ENCODE measurements at places on chromosomes 6 and 20.

DNA sequence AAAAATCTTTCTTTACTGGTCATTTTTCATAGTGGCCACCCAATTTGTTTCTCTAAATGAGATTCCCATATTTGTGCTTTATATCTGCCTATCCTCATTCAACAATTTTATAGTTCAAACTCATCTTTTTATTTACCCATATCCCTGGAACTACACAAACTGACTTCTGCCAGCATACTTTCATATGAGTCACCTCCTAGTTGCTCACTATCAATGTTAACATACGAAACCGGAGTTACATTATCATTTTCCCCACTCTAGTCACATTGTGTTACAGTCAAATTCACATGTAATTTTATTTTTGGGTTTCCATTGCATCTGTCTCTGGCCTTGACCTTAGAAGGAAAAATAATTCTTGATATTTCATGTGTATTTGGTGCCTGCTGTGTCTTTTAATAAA lies 499.4 kb downstream of the MAFB start:
- H3K4me1 ChIP-seq, result peaks cover 3% of the 10 kb centered on the region
- no peak overlapping the region for H3K27ac ChIP-seq
- no peaks in the 10 kb centered on the region for H3K27me3 ChIP-seq

GRCh38 chr6:135686784-135687301 lies 164.7 kb upstream of the PDE7B start:
- no peak overlapping the region for H3K27ac ChIP-seq
- H3K36me3 ChIP-seq, result no peaks in the 10 kb centered on the region
- H3K4me1 ChIP-seq, result peaks cover 11% of the 10 kb centered on the region
- DNase-seq, result no peak
- H3K27me3 ChIP-seq, result no peaks in the 10 kb centered on the region

GRCh38 chr20:47189060-47189459 lies 167.4 kb downstream of the ZMYND8 start:
- DNase-seq, result no peak
- no peak overlapping the region for H3K27ac ChIP-seq
- H3K36me3 ChIP-seq, result no peaks in the 10 kb centered on the region
- no peaks in the 10 kb centered on the region for H3K27me3 ChIP-seq

DNA sequence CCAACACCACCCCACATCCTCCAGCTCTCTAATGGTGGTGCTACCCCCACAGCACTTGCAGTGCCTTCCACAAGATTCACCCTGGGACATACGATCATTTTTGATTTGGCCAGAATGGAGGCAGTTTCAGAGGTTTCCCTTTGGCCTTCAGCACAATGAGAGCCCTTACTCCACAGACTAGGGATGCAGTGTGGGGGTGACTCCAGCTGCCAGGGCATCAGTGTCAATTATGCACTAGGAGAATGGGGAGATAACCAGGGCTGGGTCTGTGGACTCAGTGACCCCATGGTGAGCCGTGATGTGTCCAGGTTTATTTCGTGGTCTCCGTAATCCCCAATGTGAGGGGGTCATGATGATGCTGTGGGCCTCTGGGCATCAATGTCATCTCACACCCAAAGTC lies 31.5 kb upstream of the MICB start:
- peaks cover 3% of the 10 kb centered on the region for H3K27me3 ChIP-seq
- H3K4me1 ChIP-seq, result peaks cover 14% of the 10 kb centered on the region
- DNase-seq, result no peak
- no peak overlapping the region for H3K27ac ChIP-seq
- H3K36me3 ChIP-seq, result no peaks in the 10 kb centered on the region
- H3K4me3 ChIP-seq, result no peak overlapping the region

DNA sequence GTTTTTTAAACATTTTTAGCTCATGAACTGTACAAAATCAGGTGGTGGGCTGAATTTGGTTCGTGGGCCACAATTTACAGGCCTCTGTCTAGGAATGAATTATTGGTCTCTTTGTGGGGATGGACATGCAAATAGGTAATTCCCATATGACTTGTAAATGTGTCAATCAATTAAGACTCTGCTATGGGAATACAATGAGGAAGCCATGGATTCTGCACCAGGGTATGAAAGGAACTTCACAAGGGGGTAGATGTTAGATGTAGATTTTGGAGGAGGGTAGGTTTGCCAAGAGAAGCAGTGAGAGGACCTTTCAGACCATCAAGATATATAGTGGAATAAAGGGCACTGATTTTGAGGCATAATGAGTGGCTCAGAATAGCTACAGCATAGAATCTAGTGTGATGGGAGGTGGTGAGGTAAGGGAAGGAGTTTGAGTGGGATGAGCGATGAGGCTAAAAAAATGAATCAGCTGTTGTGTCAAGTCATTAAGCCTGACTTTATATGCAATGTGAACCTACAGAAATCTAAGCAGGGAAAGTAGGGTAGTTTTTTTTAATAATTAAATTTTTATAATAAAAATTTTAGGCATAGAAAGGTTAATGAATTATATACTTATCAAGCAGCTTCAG lies 32.6 kb upstream of the RNF182 start:
- peaks cover 9% of the 10 kb centered on the region for H3K27me3 ChIP-seq
- no peak overlapping the region for H3K27ac ChIP-seq
- H3K36me3 ChIP-seq, result no peaks in the 10 kb centered on the region
- H3K4me3 ChIP-seq, result no peak overlapping the region

GRCh38 chr6:158754738-158755137 lies 64.4 kb downstream of the EZR start:
- no peak overlapping the region for H3K27ac ChIP-seq
- no peak for DNase-seq
- no peak overlapping the region for H3K4me3 ChIP-seq
- H3K27me3 ChIP-seq, result no peaks in the 10 kb centered on the region

GRCh38 chr20:40486297-40486696 lies 202.7 kb downstream of the MAFB start:
- H3K27ac ChIP-seq, result no peak overlapping the region
- H3K4me3 ChIP-seq, result no peak overlapping the region
- DNase-seq, result no peak
- no peaks in the 10 kb centered on the region for H3K27me3 ChIP-seq
- H3K36me3 ChIP-seq, result no peaks in the 10 kb centered on the region

DNA sequence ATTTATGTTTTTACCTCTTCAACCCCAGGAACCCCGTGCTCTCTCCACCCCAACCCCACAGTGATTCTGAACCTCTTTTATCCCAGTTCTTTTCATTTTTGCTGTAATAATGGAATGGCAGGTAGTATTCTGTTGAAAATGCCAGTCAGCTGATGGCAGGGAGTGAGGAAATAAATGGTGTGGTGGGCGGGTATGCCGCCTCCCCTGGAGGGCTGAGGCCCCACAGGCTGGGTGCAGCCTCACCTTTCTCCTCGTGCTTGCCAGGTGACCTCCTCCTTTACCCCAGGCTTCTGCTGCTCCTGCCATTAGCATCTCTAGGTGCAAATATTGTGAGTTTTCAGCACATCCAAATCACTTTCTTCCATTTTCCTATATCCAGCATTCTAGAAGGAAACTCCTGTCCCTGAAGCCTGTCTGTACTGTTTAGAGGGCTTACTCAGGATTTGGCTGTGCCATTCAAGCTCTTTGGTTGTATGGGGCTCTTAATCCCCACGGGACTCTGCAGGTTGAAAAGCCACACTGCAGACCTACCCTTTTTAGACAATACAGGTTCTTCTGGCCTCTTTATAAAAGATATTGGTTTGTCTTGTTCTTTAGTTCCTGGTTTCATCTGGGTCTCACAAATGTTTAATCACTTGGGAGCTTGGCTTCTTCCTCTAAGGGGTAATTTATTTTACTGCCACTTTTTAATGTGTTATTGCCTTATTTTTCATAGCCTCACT lies 201.8 kb downstream of the JARID2 start:
- H3K27ac ChIP-seq, result no peak overlapping the region
- no peak overlapping the region for H3K4me3 ChIP-seq
- no peaks in the 10 kb centered on the region for H3K27me3 ChIP-seq
- DNase-seq, result no peak

All from keratinocyte (primary cell).